ENCODE measurements at places on chromosomes 1 and 21.

GRCh38 chr1:65429806-65430205 lies 9.3 kb downstream of the LEPR start:
- no peak for DNase-seq

DNA sequence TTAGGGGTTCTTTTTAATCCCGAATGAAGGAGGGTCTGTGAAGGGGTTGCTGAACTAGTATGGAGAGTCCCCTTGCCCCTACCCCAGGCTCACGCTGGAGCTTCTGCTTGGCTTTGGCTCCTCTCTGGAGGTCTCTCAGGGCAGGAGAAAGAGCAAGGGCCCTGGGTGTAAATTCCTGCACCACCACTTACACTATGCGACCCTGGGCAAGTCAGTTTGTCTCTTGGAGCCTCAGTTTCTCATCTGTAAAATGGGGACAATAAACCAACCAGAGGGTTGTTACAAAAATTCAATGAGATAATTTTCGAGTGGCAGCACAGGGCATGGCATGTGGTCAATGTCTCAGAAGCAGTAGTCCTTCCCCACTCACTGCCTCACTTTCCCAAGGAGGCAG lies 11.4 kb downstream of the FOXO6 start:
- no peak for DNase-seq

DNA sequence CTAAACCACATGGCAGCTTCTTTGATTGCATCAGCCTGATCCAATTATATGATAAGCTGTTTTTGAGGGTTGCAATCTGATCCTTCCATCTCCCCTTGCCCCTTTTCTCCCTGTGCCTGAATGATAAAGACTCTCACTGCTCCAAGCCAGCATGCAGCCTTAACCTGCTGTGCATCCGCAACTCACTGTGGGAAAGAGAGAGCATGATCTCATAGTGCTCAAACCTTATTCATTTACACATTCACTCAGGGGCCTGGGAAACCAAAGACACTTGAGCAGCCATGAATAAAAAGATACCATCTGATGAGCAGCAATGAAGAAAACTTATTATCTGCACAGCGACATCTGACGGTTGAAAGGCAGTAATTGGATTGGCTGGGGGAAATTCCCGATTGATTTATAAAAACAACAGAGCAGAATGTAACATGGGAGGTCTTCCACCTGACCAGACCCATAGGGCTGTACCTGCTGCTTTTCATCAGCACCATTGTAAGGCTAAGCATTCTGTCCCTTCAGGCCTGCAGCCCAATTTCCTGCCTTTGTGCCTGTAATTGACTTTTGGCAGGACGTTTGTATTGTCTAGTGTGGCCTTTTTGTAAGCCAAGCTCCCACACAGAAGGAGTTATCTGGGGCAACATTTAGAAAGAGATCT lies 62.5 kb downstream of the KIAA0040 start:
- no peak for DNase-seq

DNA sequence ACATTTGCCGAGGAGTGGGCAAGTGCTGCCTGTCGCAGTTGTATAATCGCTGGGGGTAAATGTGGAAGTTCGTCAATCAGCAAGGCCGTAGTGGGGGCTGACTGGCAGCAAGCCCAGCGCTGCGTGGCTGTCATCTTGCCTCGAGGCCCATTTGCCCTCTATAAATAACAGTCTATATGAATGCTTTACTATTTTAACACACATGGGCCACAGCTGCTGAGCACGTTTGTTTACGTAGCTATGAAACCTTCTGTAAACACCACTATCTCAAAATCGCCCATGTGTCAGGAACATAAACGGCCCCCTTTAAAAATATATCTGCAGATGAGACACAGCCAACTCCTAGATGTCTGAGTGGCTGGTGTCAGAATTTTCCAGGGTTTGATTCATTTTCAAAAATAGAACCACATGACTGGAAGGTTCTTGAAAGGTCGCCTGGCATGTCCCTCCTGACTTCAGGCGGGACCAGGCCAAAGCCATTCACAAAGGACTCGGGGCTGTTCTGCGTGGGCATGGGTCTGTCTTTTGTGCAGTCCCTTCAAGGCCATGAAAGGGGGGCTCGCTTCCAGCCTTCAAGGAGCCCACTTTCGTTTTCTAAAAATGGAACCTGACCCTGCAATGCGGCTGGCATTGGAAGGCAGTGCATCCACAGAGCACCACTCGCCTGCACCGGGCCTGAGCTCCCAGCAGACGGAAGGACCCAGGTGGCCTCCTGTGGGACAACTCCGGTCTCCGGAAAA lies 205.5 kb downstream of the KCNJ6 start:
- DNase-seq, result peak; percentile 46

- no peak for DNase-seq
Measured at GRCh38 chr1:193355178-193355577, 168.8 kb upstream of the B3GALT2 start.

DNA sequence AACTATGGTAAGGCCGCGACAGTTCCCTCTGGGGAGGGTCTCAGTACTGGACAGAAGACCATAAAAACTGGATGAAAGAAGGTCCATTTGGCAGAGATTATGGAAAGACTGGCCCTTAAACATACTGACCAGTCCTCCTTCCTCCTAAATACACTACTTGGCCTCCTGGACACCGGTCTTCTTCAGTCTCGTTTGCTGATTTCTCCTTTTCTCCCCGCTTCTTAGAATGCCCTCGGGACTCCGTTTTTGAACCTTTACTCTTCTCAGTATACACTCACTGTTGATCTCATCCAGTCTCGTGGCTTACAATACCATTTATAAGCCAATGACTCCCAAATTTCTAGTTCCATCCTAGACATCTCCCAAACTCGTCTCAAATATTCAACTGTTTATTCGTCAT lies 694 bp upstream of the MRPL9 start:
- DNase-seq, result peak; percentile 48

GRCh38 chr1:199723250-199723956 lies 304.1 kb upstream of the NR5A2 start:
- DNase-seq, result no peak

DNA sequence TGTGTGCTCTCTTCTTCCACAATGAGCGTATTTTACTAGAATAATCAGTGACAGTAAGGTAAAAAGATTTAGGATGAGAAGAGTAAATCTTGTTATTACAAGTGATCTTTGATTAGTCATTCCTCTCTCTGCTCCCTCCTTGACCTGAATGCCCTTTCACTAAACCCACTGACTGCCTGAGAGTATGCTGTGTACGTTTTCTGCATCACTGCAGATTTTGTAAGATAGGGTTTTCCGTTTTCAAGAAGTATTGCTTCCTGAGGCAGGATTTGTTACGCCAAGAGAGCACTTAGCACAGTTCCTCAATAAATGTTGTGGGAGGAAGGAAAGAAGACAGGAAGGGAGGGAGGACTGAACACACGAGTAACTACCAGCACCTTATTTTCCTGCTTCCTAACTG lies 7.7 kb upstream of the LAMB3 start:
- no peak for DNase-seq

GRCh38 chr21:27816301-27816700 lies 849.4 kb upstream of the ADAMTS5 start:
- DNase-seq, result no peak
